Activated CD8-positive, alpha-beta memory T cell treated with anti-CD3 and anti-CD28 coated beads for 4 hours (primary cell): ENCODE measurements at places on chromosomes 12 and 14.

DNA sequence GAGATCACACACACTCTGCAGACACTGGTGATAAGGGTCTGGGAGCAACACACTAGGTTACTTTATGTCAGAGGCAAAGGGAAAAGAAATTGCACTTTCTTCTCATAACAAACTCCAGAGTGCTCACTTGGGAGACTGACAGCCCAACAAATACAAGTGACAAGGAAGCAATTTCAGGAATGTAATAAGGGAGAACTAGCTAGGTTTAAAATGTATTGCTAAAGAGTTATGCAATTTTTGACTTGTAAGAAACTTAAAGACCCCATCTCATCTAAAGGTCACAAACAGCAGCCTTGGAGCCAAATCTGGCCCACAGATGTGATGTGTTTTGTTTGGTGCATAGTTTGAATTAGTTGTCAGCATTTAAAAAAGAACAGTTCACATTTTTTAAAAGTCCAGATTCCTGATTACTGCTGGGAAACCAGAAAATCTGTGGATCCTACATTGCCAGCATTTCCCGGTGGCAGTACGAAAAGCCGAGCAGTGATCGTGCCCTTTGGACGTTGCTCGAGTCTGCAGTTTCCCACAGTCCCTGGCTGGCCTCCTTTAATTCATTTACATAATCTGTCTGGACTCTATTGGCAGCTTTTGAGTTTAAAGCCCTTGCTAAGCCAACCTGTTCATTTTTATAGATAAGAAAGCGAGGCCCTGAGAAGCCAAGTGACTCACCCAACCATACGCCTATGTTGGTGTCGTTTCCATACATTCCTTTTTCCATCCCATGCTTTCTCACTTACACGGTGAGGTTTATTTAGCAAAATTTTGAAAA lies 42.0 kb upstream of the ETV6 start:
- DNase-seq = no peak

DNA sequence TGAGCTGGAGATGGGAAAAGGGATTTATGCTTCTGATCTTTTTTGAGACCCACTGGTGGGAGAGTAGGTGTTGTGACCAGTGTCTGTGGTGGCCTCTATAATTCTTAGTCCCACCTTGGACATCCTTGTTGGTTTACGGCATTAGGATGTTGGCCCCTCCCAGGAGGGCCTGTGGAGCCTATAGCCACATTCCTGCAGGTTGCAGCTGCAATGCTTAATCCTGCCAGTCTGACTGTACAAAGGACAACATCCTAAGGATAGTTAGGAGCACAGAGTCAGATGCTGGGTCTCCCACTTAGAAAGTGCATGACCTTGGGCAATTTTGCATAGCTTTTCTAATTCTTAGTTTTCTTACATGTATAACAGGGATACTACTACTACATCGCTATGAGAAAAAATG lies 150.9 kb upstream of the SLC38A2 start:
- no peak for DNase-seq

DNA sequence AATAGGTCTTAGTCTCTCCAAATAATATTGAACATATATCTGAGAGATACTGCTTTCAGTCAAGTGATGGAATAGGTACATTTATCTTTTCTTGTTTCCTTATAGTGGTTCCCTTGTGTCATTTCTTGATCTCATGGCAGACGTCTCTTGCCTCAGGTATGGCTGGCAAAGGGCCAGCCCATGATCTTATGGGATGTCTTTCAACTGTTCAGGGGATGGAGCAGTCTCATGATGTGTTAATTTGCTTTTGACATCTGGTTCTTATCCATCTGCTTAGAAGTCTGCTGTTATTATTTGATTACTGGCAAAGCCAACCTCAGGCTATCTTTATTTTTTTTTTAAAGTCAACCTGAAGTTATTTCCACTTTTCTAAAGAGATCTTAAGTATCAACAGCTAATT lies 262.9 kb downstream of the TMEM117 start:
- no peak for DNase-seq

- DNase-seq = no peak
Observed at GRCh38 chr12:116157845-116158267, 119.6 kb downstream of the MED13L start.

DNA sequence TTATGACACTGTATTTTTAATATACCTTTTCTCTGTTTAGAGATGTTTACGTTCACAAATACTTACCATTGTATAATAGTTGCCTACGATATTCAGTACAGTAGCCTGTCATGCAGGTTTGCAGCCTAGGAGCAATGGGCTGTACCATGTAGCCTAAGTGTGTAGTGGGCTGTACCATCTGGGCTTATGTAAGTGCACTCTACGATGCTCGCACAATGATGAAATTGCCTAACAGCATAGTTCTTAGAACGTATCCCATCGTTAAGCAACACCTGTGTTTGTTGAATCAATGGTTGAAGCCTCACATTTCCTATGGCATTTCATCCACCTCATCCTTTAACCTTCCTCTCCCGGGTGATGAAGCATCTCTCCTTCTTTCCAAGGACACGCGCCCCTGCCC lies 12.5 kb upstream of the EML1 start:
- DNase-seq = no peak

DNA sequence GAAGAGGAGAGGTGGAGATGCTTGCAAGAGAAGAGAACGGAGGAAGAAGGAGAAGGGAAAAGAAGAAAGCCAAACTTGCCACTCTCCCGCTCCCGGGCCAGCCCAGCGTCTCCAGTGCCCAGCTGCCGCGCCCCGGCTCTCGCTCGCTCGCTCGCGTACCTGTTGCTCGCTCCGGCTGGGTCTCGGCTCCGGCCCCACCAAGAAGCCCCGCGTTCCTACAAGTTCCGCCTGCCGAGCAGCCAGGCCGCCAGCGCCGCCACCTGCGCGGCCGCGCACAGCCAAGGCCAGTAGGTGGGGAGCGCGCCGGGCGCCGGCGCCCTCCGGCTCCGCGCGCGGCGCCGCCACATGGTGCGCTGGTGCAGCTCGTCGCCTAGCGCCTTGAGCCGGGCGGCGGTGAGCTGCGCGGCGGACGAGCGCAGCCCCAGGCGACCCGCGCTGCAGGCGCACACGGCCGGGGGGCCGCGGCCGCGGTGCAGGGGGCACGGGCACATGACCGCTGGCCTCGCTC lies 370 bp downstream of the HRK start:
- no peak for DNase-seq

DNA sequence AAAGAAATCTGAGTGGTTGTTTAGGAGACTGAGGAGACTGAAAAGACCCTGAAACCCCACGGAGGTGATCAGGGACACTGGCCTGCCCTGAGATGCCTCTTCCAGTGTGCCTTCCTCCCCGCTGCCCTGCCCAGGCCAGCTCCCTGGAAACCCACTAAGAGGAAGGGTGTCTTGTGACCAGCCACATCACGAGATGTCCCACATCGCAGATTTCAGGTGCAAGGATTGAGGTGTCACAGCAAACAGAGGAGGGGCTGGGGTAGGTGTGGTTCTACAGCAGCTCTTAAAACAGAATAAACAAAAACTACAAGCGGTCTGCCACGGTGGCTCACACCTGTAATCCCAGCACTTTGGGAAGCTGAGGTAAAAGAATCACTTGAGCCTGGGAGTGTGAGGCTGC lies 184.3 kb upstream of the C14orf180 start:
- DNase-seq = no peak

- no peak for DNase-seq
Observed at GRCh38 chr12:66598079-66598478, 80.8 kb downstream of the GRIP1 start.

DNA sequence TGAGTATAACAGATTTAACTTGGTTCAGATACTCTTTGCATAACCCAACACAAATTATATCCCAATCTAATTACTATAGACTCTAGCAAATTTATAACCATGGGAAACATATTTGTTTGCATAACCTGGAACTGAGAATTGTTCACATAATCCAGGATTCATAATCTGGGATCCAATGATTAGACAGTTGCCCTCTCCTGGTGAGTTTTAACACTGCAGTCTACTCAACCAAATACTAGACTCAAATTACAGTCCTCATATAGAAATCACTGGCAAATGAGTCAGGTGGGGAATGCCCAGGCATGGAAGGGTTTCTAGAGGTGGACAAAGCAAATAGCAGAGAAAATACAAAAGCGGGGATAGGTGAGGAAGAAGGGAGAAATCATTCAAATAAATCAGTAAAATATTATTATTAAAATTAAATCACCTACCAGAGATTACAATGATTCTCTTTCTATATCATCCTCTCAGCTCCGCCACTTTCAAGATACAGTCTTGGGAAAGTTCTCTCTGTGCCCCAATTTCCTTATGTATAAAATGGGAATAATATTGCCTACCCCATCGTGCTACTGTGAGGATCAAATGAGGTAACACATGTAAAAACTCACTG lies 9.4 kb downstream of the GCH1 start:
- no peak for DNase-seq

DNA sequence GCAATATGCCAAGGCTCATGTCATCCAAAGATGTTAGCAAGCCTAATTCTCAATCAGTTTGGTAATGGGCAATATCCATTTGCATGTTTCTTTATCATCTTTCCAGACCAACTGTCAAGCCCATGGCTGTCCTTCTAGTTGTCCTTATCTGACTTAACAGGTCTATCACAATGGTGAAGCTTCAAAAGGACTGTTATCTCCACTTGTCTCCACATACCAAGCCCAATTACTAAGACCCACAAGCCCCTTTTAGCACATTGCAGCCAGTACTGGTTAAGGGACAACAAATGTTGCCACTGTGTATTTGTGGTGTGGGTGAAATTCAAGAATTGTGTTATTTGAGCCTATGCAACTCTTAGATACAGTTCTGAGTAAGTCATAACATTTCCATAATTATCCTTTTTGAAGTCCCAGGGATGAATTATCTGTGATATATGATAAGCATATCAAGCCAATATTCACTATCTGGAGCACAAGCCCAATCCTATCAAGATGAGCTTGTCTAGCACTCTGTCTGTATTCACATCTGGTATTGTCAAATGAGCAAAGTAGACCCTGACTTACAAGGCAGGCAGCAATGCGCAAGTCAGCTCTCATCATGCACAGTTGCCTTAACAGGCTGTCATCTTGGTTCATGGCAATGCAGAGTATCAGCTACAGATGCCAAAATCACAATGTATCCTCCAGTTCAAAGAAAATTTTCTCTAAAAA lies 19.3 kb upstream of the ST8SIA1 start:
- DNase-seq = no peak

- DNase-seq = no peak
Observed at GRCh38 chr14:98926801-98927200, 345.2 kb downstream of the BCL11B start.

DNA sequence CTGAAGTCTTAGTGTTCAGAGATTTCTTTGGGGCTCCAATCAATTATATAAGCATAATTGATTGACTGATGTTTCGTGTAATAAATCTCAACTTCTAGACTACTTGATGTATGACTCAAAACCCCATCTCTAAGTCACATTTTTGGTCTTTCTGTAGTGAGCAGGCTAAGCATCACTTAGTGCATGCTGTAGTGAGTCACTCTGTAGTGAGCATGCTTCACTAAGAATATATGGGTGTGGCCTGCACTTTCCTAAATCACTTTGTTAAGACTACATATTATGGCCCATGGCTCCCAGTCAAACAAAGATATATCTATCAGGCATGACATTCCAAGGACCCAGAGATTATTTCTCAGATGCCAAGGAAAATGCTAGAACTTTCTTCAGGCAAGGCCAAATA lies 909.4 kb upstream of the LRFN5 start:
- DNase-seq = no peak

- no peak for DNase-seq
Observed at GRCh38 chr12:99059824-99060511, 414.9 kb downstream of the APAF1 start.
